Thyroid gland (tissue), 4 donors: ENCODE measurements at places on chromosomes 2 and 18.

DNA sequence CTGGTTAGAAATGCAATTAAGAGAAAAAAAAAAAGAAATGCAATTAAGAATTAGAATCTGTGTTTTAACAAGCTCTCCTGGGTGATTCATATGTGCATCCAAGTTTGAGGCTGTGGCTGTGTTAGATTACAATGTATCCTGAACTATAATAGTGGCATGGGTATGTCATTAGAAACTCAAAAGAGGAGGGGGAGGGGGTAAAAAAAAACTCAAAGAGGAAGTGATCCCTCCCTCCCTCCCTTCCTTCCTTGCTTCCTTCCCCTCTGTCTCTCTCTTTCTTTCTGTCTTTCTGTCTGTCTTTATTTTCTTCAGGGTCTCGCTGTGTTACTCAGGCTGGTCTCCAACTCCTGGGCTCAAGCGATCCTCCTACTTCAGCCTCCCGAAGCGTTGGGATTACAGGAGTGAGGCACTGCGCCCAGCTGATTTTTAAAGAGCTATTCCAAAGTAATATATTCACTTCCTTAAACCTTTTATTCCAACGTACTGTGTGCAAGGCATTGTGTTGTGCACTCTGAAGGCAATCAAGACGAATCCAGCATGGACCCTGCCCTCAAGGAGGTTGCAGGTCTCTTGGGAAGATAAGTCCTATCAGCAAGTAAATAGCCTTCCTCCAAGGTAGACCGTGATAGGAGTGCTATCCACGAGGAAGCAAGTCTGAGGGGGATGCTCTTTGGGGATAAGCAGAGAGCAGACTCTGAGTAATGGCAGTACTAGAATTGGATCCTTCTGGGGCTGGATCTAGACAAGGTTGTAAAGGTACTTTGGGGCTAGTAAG is 35.9 kb upstream of the MCFD2 start:
- H3K4me3 ChIP-seq, result no peak overlapping the region
- H3K4me1 ChIP-seq, result peaks cover 44% of the 10 kb centered on the region
- DNase-seq, result no peak
- H3K27ac ChIP-seq, result no peak overlapping the region

DNA sequence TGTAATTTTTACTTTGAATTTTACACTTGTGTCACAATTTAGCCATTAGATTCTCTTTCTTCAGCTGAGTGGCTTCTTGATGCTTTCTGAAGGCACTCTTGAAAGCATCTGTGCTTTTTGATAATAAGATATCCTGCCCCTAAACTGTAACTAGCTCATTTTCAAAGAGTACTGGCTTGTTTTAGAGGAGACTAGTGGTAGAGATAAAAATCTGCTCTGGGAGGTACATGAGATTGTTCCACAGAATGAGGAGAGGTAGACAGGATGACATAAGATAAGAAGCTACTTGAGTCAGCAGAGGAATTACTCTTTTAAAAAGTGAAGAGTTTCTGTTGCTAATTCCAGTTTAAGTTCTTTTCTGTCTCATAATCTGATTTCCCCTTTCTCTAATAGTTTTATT is 10.6 kb downstream of the PLEKHB2 start:
- H3K36me3 ChIP-seq, result no peaks in the 10 kb centered on the region
- H3K4me3 ChIP-seq, result no peak overlapping the region
- no peak overlapping the region for H3K27ac ChIP-seq
- H3K27me3 ChIP-seq, result no peaks in the 10 kb centered on the region

GRCh38 chr18:22563164-22563583 is 145.5 kb upstream of the CTAGE1 start:
- H3K4me1 ChIP-seq, result peaks cover 12% of the 10 kb centered on the region
- no peak overlapping the region for H3K4me3 ChIP-seq
- H3K27me3 ChIP-seq, result no peaks in the 10 kb centered on the region
- DNase-seq, result peak; percentile 47

GRCh38 chr2:174153757-174154680 is 94.3 kb downstream of the OLA1 start:
- no peak overlapping the region for H3K4me3 ChIP-seq
- H3K27ac ChIP-seq, result no peak overlapping the region
- H3K4me1 ChIP-seq, result peaks cover 6% of the 10 kb centered on the region
- DNase-seq, result no peak

DNA sequence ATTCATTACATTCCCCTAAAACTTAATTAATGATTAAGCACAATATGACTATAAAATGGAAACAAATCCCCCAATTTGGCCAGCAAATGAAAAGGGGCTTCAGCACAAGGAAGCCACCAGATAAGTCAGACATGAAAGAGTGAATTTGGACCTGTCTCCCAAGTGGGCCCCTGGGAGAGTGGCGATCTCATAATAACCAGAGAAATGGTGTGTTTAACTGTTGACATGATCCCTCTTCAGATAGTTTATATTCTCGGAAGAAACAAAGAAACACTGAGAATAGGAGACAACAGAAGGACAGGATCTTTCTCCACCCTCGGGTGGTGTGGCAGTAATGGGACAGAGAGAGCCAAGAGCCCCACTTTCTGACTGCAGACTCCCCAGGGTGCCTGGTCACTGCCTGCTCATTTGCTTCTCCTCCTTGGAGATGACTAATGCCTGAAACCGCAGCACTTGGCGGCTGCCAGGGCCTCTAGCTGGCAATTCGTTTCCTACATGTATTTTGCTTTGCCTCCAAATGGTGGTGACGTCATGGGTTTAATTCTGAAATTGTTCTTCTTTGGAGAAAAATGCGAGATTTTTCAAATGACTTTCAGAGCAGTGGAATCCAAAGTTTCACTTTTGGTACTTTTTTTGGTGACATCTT is 46.4 kb upstream of the SPP2 start:
- no peaks in the 10 kb centered on the region for H3K27me3 ChIP-seq
- H3K4me3 ChIP-seq, result no peak overlapping the region
- no peaks in the 10 kb centered on the region for H3K4me1 ChIP-seq
- no peaks in the 10 kb centered on the region for H3K36me3 ChIP-seq
- no peak overlapping the region for H3K27ac ChIP-seq

DNA sequence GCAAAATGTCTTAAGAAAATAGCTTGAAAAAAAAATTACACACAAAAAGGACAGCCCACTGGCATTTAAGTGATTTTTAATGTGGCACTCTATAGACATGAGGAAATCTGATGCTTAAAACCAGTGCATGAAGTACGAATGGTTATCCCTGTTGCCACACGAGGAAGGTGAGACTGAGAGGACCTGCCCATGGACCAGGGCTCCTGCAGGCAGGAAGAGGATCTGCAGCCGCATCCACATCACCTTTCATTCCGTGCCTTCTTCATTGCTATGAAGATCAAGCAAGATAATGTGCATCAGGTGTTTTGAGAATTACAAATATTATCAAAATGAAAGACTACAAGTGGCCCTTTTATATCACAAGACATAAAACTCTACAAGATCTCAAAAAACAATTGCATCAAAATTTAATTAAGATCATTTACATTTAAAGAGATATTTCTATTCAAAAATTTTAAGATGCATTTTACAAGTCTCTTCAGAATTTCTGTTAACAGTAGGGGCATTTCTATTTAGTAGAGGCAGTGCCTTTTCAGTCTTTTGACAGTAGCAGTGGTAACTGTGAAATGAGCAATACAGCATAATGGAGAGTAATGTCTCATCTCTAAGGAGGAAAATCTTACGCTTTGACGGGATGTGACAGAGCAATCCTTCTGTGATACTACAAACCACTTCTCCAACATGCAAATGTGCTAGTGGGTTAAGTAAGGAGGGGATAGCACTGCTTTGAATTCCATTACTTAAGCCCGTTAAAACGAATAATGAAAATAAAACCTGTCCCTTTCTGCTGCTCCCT is 83.4 kb downstream of the SLC5A7 start:
- no peaks in the 10 kb centered on the region for H3K27me3 ChIP-seq
- peaks cover 8% of the 10 kb centered on the region for H3K4me1 ChIP-seq
- no peak overlapping the region for H3K4me3 ChIP-seq
